ENCODE measurements at places on chromosomes 12 and 14.
A peak's percentile ranks its signal among the peaks of the same experiment; 100 is the strongest.

- no peak for DNase-seq
Observed at GRCh38 chr12:96395236-96395635, 5.0 kb downstream of the CDK17 start.

DNA sequence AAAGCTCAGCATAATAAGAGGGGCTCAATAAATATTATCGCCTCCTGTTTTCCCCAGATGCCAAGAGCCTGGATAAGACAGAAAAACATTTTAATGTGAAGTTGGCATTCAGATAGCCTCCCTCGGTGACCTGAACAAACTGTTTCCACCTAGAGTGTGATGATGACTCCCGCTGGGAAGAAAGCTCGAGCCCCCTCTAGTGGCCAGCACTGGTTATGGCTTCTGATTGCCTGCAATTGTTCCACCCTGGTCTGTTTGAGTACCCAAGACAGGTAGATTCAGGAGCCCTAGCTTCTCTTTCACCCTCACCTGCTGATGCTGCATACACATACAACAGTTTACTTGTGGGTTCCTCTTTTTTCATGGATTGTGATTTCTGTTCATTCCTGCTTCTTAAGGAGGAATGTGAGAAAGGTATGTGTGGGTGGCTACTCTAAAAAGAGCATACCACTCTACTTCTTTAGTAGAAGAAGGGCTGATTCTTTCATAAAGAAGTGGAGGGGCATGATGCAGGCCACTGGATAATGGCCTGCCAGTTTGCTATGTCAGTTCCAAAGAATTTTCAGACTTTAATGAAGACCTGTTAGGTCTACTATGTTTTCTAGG lies 6.4 kb downstream of the ERG28 start:
- peak; percentile 75 for DNase-seq

- no peak for DNase-seq
Observed at GRCh38 chr12:115166698-115167315, 482.8 kb upstream of the TBX3 start.

GRCh38 chr14:101254805-101255764 lies 306.2 kb upstream of the DIO3 start:
- no peak for DNase-seq

GRCh38 chr12:111155521-111155920 lies 213.4 kb downstream of the PHETA1 start:
- DNase-seq = no peak

All from CD4-positive, alpha-beta T cell treated with Interferon alpha-2 for 1 hour (primary cell).